ENCODE measurements at places on chromosomes 6 and 20.

DNA sequence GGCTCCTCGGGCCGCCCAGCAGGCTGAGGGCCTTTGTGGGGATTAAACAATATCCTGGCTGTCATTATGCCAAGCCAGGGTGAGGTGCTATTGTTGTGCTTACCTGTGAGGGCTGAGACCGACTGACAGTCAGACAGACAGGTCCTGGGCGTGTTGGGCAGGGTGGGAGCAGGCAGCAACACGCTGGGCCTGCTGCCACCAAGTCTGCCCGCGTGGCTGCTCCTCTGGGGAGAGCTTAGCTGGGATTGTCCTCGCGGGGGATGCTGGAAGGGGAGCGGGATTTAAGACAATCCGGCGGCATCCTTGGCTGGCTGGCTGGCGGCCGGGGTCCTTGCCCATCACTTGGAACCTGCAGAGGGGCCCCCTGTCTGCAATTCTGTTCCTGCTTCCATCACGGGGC lies 20.0 kb downstream of the ITPR3 start:
- no peak for DNase-seq

DNA sequence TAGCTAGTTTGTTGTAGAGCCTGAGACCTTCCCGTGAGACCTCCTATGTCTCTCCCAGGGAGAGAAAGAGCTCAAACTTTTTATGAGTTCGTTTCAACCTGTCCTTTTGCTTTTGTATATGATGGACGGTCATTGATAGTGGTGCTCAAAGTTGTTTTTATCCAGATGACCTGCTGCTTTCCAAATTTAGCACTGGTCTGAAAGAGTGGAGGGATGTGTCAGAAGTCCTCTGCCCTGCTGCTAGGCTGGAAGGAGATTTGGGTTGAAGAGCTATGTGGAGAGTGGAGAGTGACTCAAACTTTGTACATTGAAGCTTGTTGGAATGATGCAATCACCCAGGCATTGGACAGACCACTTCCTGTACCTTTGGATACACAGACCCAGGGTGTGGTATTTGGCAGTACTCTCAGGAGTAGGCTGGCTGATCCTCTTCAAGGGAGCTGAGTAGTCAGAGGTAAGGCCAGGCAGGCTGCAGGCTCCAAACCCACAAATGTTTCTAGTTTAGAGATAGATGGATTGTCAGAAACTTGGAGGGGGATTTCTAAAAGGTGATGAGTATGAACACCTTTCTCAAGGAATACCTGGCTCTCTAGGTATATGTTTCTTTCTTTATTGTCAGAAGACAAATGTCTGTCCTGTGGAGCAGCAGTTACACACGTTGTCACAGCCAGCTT lies 49.4 kb upstream of the RREB1 start:
- peak; percentile 90 for DNase-seq

- DNase-seq, result no peak
These were observed 323.1 kb downstream of the CDH26 start for GRCh38 chr20:60281295-60281694.

- DNase-seq, result no peak
These were observed 7.1 kb downstream of the PAX1 start for GRCh38 chr20:21712443-21713059.

GRCh38 chr20:37931153-37931922 lies 28.4 kb downstream of the VSTM2L start:
- no peak for DNase-seq

GRCh38 chr20:34872622-34873224 lies at the start of gene GGT7:
Gene GGT7 (minus strand): TSS chr20:34872856. CDS start chr20:34872815, 41 bp downstream.
- DNase-seq, result peak; percentile 64

DNA sequence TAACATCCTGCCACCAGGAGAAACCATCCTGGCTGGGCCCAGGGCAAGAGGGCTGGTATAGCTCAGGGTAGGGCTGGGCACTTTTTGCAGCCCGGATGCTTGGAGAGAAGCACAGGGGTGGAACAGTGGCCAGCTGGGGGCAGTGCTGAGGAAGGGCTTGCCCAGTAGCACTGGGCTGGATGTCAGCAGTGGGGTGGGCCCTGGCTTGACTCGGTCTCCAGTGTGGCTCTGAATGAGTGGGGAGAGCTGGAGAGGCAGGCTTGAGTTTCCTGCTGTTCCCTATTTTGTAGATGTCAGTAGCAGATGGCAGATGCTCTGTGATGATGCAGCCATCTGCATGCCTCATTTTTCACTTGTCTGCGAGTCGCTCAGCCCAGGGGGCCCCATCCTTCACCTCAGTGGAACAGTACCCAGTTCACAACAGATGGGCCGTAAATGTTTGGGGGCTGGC lies 56.3 kb upstream of the TULP1 start:
- DNase-seq, result peak; percentile 50

GRCh38 chr6:5315881-5316280 lies 54.6 kb downstream of the FARS2 start:
- peak; percentile 34 for DNase-seq

- no peak for DNase-seq
These were observed 14.6 kb downstream of the SNHG17 start for GRCh38 chr20:38420388-38421085.

DNA sequence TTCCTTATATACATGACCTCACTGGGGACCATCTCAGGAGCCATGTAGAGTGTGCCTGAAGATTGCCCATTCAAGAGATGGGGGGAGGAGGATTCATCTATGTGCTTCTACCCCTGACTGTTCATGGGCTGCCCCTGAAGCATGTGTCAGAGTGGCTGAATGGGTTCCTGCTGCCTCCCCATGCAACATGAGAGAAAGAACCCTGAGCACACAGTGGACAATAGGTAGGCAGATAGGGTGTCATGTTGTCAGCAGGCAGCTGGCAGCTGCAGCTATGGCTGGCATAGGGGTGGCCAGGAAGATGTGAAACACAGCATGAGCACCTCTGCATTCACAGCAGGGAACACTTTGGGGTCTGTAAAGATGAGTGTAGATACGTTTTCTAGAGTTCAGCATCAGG lies 208.4 kb upstream of the CNR1 start:
- DNase-seq, result no peak

DNA sequence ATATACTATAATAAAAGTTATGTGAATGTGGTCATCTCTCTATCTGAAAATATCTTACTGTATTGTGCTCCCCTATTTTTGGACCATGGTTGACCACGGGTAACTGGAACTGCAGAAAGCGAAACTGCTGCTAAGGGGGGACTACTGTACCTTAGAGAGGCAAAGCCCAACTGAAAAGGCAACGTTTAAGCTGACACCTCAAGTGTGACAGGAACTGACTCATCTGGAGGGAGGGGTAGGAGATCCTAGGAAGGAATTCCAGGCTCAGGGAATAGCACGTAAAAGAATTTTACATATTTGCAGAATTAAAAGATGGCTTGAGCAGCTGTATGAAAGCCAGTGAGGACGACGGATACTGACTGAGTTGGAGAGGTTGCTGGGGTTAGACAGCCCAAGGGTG lies 34.8 kb downstream of the ELOVL2 start:
- peak; percentile 59 for DNase-seq

GRCh38 chr6:78492351-78493017 lies 374.9 kb upstream of the IRAK1BP1 start:
- peak; percentile 81 for DNase-seq

- DNase-seq, result no peak
These were observed at the start of gene RIPOR2 for GRCh38 chr6:24935366-24936152. Gene RIPOR2 (minus strand): TSS chr6:24935960. CDS start chr6:24935898, 62 bp downstream.

DNA sequence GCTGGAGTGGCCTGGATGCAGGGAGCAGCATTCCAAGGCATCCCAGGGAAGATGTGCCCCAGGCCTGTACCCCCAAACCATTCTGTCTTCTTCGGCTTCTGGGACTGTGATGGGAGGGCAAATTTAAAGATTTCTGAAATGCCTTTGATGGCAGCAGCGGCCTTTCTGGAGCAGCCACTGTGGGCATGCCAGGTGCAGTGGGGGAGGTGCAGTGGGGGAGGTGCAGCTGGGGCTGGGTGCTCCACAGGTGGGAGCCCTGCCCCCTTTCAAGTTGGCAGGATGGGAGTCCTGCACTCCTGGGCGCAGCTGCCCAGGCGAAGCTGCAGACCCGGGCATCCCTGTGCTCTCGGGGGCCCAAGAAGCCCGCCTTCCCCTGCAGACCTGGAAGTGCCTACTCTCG lies 293.5 kb upstream of the MOCS1 start:
- no peak for DNase-seq
